ENCODE measurements at places on chromosomes 11 and 22. TPM values are rescaled to one million over a fixed set of nuclear protein-coding genes. Genes with fewer than 3 reads are reported as not detected.

Gene PGA5
- total RNA-seq = not detected

Gene GPR83
- not detected for total RNA-seq

DNA sequence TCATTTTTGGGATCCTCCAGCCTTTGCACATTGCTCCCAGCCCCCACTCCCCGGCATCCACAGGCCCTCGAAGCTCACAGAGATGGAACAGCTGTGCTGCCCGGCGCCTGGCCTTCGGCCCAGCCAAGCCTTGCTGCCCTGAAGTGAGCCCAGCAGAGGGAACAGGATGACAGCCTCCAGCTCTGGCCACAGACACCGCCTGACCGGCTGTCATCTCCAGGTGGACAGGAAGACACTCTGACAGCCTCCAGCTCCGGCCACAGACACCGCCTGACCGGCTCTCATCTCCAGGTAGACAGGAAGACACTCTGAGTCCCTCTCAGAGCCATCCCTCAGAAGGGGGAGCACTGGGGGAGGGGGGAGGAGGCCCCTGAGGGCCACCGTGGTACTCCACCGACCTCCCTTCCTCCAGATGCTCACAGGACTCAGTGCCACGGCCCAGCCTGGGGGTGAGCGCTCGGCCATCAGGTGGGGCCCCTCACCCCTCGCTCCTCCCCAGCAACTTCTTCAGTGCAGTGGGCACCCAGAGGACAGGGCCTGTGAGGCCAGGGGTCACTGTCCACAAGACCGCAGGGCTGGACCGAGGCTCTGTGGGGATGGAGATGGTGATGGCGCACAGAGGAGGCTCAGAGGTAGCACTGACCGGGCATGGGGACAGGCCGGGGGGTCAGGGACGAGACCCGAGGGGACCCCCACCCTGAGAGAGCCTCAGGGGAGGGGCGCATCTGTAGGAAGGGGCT is 58.6 kb downstream of the BRD1 start:
- peaks cover 5% of the 10 kb centered on the region for H3K36me3 ChIP-seq
- no peak overlapping the region for H3K4me3 ChIP-seq
- H3K27me3 ChIP-seq = no peaks in the 10 kb centered on the region
- H3K4me1 ChIP-seq = no peaks in the 10 kb centered on the region

DNA sequence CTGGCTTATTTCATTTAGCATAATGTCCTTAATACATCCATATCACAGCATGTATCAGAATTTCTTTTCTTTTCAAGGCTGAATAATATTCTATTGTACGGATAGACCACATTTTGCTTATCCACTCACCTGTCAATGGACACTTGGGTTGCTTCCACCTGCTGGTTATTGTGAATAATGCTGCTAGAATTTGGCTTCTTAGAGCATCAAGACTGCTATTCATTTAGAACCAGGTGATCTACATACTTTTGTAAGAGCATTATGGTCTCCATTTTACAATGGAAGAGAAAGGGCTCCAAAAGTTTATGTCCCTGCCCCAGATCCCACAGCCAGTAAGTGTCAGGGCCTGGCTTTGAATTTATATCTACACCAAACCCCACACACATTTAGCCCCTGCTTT is 100.7 kb upstream of the CD82 start:
- no peak overlapping the region for H3K4me3 ChIP-seq
- H3K27ac ChIP-seq = no peak overlapping the region
- no peaks in the 10 kb centered on the region for H3K36me3 ChIP-seq
- H3K27me3 ChIP-seq = 0 out of 2 replicates have a peak, but pooled peaks cover 6% of the 10 kb centered on the region

- no peak overlapping the region for H3K27ac ChIP-seq
- DNase-seq = no peak
- H3K27me3 ChIP-seq = no peaks in the 10 kb centered on the region
Observed at GRCh38 chr11:88354912-88355311, 17.4 kb upstream of the CTSC start.

DNA sequence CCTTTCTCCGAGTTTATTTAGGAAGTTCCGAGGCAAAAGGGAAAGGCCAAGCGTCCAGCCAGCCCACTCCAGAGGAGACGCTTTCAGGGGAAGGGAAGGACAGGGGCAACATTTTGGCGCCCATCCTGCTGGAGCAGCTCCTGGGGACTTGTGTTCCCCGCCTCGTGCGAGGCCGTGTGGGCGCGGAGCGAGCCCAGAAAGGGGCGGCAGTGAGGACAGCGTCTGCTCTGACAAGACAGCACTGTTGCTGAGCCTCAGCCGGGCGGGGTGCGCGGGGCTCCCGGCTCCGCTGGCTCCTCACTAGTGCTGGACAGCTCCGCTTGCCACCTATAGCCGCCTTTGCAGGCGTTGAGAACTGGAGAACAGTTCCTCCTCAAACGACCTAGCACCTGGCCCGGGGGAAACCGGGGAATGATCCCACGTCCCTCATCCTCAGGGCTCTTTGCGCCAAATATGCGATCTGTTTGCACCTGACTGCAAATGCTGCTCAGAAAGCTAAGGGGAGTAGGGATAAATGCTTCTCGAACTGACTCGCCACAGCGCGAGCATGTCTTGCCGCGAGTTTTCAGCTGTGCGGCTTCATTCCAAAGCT is 722 bp upstream of the GUCY1A2 start:
- peaks cover 71% of the 10 kb centered on the region for H3K27me3 ChIP-seq
- no peaks in the 10 kb centered on the region for H3K36me3 ChIP-seq
- peaks cover 17% of the 10 kb centered on the region for H3K4me1 ChIP-seq
- peak overlapping the region; percentile 30 for H3K4me3 ChIP-seq

GRCh38 chr11:9276571-9276970 is 11.4 kb upstream of the DENND5A start:
- no peaks in the 10 kb centered on the region for H3K36me3 ChIP-seq
- no peak overlapping the region for H3K4me3 ChIP-seq
- no peak overlapping the region for H3K27ac ChIP-seq
- H3K4me1 ChIP-seq = peaks cover 8% of the 10 kb centered on the region

DNA sequence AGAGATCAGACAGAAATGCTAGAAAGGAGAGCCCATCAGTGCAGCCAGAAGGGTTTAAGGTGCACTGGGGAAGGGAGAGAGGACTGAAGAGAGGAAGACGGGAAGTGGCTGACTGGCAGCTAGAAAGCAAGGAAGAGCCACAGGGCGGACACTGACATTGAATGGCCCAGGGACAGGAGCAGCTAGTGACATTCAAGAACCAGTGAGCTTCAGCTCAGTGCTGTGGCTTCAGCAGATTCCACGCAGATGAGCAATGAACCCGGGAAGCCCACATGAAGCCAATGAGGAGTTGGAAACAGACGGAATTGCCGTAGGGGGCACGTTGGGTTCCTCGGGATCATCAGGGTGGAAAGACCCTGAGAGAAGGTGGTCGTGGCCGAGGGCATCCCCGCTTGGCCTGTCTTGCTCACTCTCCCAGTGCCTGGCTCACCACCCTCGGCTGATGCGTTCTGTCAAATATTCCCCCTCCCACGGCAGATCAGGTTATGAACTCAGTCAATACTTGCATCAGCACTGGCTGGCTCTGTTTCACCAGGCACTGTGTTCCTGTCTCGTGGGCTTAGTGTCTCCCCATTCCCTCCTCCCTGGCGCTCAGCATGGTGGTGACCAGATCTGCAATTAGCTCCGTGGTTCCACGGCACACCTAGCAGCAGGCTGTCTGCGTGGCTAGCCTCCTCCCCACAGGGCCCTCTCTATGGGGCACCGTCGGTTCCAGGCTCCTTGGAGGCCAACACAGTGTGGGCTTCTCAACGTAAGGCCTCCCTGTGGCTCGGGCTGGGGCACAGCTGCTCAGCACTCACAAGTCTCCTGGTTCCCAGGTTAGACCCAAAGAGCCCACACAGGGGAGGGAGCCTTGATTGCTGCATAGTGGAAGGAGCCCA is 145.5 kb downstream of the TRIM29 start:
- no peak overlapping the region for H3K27ac ChIP-seq
- H3K4me3 ChIP-seq = no peak overlapping the region
- no peaks in the 10 kb centered on the region for H3K4me1 ChIP-seq
- H3K36me3 ChIP-seq = no peaks in the 10 kb centered on the region
- H3K27me3 ChIP-seq = peaks cover 88% of the 10 kb centered on the region
- no peak for DNase-seq

DNA sequence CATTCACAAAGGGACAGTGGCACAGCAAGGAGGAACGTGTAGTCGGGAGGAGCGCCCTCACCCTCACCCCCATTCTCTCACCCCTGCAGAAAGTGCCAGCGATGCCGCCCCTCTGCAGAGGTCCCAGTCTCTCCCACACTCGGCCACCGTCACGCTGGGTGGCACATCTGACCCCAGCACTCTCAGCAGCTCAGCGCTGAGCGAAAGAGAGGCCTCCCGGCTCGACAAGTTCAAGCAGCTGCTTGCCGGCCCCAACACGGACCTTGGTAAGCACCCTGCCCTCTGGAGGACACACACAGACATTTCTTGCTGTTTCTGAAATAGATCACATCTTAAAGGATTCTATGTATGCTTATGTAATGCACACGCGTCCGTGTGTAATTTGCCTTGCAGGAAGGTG is 34.9 kb downstream of the TBC1D22A start:
- no peak overlapping the region for H3K27ac ChIP-seq
- no peaks in the 10 kb centered on the region for H3K27me3 ChIP-seq
- no peaks in the 10 kb centered on the region for H3K4me1 ChIP-seq
- H3K36me3 ChIP-seq = no peaks in the 10 kb centered on the region

- H3K4me3 ChIP-seq = no peak overlapping the region
- H3K27ac ChIP-seq = 0 out of 2 replicates have a peak overlapping the region, but pooled peaks have one; percentile 16
- H3K27me3 ChIP-seq = no peaks in the 10 kb centered on the region
- peaks cover 14% of the 10 kb centered on the region for H3K4me1 ChIP-seq
- H3K36me3 ChIP-seq = no peaks in the 10 kb centered on the region
Observed at GRCh38 chr11:73521621-73522020, 76.3 kb downstream of the FAM168A start.

GRCh38 chr22:49025791-49026493 is 801.7 kb downstream of the BRD1 start:
- H3K4me1 ChIP-seq = no peaks in the 10 kb centered on the region
- H3K36me3 ChIP-seq = no peaks in the 10 kb centered on the region
- no peaks in the 10 kb centered on the region for H3K27me3 ChIP-seq
- no peak overlapping the region for H3K27ac ChIP-seq

GRCh38 chr11:7927635-7928034 is 3.4 kb downstream of the OR10A6 start:
- H3K27me3 ChIP-seq = no peaks in the 10 kb centered on the region
- H3K36me3 ChIP-seq = no peaks in the 10 kb centered on the region
- H3K4me3 ChIP-seq = no peak overlapping the region
- no peak overlapping the region for H3K27ac ChIP-seq

GRCh38 chr11:35878741-35879140 is 65.1 kb upstream of the LDLRAD3 start:
- H3K4me3 ChIP-seq = no peak overlapping the region
- H3K36me3 ChIP-seq = no peaks in the 10 kb centered on the region
- DNase-seq = no peak

GRCh38 chr11:30585892-30586250 is 282 bp downstream of the MPPED2 start:
- no peak overlapping the region for H3K4me3 ChIP-seq

Data from PC-3 (cell line).